Renal pelvis (tissue), 12 donors: ENCODE measurements at places on chromosomes 13 and 19.

GRCh38 chr19:45677351-45678230, 9.6 kb downstream of the GIPR start:
- peak; percentile 79 for DNase-seq

GRCh38 chr19:3186891-3187661, 1.3 kb downstream of the NCLN start:
- no peak for DNase-seq

DNA sequence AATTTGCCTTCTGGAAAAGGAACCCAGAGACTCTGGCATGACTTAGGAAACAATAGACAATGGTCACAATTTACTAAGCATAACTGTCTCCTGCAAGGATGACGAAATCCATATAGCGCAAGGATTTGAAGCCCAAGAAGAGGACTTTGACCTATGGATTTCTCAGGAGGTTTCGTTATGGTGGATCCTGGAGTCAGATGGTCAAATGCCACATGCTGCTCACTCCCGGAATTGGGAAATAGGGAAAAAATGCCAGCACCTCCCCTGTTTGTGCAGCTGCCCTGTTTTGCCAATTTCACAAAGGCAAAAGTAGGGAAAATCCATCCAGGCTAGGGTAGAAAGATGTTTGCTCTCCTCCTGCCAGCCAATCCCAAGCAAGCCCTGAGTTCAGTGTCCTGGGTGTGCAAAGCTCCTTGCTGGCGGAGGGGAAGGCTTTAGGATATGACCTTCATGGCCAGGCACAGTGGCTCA, 23.4 kb downstream of the RDH8 start:
- no peak for DNase-seq

- DNase-seq = no peak
Measured at GRCh38 chr13:41267106-41267505, 3.7 kb upstream of the MTRF1 start.

GRCh38 chr13:76523740-76524340, 362.4 kb downstream of the KCTD12 start:
- no peak for DNase-seq

GRCh38 chr19:47680858-47681332, 32.3 kb upstream of the EHD2 start:
- DNase-seq = no peak

DNA sequence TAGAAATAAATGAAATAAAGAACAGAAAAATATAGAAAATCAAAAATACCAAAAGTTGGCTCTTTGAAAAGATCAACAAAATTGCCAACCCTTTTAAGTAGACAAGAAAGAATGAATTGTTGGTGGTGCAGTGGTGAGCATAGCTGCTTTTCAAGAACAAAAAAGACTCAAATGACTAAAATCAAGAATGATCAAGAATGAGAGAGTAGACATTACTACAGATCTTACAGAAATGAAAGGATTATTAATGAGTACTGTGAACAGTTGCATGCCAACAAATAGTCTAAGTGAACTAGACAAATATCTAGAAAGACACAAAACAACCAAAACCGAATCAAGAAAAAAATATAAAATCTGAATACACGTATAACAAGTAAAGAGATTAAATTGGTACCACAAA, 53.9 kb downstream of the FNDC3A start:
- DNase-seq = no peak

- no peak for DNase-seq
Measured at GRCh38 chr19:49229416-49229815, 71.8 kb downstream of the TRPM4 start.

DNA sequence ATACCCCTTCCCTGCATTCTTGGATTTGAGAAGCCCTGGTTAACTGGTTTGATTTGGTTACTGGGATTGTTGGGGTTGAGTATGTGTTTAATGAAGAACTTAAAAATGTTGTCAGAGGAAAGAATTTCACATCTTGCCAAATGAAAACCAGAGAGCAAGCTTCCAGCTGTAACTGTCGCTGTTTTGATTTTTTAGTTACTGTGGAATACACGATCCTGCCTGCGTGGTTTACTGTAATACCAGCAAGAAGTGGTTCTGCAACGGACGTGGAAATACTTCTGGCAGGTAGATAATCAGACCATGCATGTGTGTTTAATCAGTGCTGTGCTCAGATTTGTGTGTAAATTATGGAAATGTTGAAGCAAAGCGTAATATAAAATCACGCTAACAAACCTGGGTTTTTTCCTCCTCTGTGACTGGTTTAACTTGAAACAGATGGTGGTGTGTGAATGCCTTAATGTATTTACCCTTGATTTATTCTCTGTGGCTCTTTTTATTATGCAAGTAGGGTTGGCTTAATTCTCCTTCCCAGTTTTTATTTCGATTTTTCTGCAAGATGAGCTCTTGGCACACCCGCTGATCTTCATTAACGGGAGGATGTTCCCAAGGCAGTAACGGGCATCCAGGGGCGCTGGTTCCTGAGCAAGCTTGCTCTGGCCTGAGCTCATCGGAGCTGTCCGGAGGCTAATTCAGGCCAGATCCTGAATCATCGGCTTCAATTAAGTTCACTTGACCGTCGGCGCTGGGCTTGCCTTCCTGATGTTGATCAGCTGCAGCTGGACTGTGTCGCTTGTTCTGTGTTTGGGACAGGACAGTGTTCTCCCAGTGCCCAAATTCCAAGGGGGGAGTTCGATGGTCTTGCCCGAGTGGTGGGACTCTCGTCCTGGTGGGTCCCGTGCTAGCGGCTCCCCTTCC, 16.0 kb downstream of the UPF1 start:
- DNase-seq = no peak

GRCh38 chr19:4969772-4970531, 1.0 kb downstream of the KDM4B start:
- no peak for DNase-seq

DNA sequence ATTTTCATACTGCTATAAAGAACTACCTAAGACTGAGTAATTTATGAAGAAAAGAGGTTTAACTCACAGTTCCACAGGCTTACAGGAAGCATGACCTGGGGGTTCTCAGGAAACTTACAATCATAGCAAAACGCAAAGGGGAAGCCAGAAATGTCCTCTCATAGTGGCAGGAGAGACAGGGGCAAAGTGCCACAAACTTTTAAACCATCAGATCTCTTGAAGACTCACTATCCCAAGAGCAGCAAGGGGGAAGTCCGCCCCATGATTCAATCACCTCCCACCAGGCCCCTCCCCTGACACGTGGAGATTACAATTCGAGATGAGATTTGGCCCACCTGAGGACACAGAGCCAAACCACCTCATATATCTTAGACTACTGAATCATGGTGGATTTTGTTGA, 198.7 kb downstream of the KCTD12 start:
- DNase-seq = no peak

DNA sequence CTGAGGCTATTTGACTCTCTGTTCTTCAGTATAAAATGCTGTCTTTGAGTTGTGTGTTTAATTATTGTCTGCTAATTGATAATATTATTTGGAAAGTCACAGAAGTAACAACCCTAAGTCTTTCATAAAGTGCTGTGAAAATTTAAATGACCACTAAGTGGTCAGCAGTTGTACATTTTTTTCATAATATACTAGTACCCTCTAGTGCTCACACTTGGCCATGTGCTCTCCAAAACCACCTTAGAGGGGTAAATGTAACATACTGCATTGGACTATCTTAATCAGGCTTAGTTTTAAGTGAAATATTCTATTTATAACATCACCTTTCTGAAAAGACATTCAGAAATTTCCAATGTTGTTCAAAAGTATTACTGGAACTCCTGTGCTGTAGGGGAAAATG, 745.3 kb downstream of the GPC5 start:
- no peak for DNase-seq

GRCh38 chr13:106534639-106535551, 567 bp downstream of the EFNB2 start:
- DNase-seq = no peak

- DNase-seq = no peak
Measured at GRCh38 chr13:89609318-89609717, 1738.2 kb upstream of the MIR17HG start.

DNA sequence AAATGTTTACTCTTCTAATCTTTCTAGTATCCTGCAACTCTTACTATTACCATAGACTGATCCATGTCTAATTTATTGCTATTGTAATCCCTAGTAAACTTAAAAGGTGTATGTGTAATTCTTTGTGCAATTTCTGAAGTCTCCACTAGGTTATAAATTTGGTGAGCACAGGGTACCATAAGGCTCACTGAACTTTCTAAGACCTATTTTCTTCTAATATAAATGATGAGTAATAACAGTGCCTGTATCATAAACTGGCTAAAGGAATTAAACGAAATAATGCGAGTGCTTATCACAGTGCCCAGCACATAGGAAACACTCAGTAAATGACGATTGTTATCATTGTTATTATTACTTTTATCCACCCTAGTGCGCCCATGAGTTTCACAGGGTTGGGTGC, 119.1 kb downstream of the KLF12 start:
- DNase-seq = no peak

GRCh38 chr13:110419946-110420345, 112.9 kb downstream of the COL4A2 start:
- no peak for DNase-seq

- no peak for DNase-seq
Measured at GRCh38 chr19:498977-499623, 2.8 kb downstream of the MADCAM1 start.
